Stimulated activated CD4-positive, alpha-beta T cell treated with anti-CD3 and anti-CD28 coated beads, Interleukin-2, amount 100 ng/mL, for 48 hours (primary cell): ENCODE measurements at places on chromosomes 12 and 14.
A peak's percentile ranks its signal among the peaks of the same experiment; 100 is the strongest.

DNA sequence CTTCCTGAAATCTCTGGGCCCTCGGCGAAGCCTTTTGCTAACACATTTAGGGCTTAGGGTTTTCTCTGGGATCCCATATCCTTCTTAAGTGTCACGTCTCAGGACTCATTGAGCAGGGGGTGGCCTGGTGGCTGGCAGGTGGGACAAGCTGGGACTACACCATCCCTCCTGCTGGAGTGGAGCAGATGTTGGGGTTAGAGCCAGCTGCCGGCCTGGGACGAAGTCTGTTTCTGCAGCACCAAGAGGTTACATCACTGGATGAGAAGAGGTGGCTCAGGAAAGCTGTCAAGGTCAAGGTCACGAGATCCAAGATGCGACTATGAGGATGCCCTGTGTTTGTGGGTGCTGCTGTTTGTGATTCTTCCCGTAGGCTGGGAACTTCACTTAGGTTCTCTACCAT lies 16.3 kb downstream of the SMCO2 start:
- DNase-seq, result no peak

- no peak for DNase-seq
Measured at GRCh38 chr12:114933428-114934160, 249.6 kb upstream of the TBX3 start.

- no peak for DNase-seq
Measured at GRCh38 chr14:96624661-96625425, 122.7 kb downstream of the PAPOLA start.

DNA sequence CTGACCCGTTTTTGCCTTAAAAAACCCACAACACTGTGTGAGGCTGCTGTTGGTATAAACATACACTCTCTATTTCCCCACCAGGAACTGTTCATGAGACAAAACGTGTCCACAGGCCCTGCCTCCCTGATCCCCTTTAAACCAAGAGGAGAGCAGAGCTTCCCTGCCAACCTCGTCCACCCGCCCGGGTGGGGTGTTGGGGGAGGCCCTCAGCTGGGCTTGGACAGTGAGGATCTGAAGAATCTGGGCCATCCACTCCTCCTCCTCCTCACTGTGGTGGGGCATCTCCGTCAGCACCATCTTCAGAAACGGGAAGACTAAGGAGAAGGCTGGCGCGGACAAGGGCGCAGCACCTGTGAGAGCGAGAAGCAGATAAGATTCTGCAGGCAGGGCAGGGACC lies 36.8 kb downstream of the GCN1 start:
- no peak for DNase-seq

DNA sequence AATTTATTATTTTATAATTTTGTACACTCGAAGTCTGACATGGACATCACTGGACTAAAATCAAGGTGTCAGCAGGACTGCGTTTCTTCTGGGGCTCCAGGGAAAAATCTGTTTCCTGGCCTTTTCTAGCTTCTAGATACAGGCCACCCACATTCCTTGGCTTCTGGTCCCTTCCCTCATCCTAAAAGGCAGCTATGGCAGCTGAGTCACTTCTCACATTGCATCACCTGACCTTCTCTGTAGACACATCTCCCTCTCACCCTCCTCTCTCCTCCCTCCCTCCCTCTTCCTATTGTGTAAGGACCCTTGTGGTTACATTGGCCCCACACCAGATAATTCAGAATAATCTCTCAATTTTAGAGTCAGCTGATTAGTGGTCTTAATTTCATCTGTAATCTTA lies 92.4 kb downstream of the RPS6KA5 start:
- DNase-seq, result no peak

DNA sequence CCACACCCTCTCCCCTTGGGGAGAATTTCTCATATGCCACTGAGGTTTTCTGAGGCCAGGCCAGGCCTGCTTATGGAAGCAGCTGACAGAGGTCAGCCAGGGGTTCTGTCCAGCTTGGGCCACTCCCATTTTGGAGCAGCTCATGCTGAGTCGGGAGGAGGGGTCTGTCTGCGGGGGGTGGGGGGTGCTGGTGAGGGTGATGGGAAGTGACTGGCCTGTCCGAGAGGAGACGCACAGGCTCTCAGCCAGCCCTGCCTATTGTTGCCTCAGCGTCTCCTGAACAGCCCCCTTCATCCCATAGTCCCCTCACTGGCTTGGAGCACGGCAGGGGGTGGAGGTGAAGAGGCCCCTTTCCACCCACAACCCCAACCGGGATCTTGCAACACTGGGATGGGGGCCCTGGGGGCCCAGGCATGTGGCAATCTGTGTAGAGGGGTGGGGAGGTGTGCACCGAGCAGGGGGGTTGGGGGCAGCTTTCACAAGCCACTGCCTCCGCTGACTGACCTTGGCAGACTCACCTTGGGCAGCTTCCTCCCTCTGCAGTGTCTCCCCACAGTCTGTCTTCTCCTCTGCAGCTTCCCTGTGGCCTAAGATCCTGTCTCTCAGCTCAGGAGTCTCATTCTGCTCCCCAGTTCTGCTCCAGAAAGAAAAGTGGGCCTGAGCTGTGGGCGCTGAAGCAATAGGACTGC lies 5.5 kb downstream of the CEBPE start:
- DNase-seq, result no peak

DNA sequence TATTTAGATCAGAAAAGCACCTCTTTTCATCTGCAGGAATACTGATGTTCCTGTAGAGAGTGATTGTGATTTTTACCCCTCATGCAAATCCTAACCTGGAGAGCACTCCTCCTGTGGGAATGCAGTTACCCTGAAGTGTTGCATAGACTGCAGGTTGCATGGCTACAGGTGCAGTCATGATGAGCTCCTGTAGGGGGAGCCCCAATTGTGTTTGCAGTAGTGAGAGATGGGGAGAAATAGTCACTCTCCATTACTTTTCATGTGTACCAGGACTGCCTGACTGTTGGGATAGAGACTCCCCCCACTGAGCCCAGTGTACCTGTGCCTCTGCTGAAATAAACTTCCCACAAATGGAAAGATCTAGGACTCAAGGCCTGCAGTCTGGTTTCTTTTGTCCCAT lies 1086.5 kb downstream of the SLC6A15 start:
- peak; percentile 32 for DNase-seq

GRCh38 chr14:70700955-70701585 lies 59.4 kb downstream of the TTC9 start:
- DNase-seq, result no peak

GRCh38 chr12:67698672-67699581 lies 50.4 kb downstream of the DYRK2 start:
- peak; percentile 40 for DNase-seq

DNA sequence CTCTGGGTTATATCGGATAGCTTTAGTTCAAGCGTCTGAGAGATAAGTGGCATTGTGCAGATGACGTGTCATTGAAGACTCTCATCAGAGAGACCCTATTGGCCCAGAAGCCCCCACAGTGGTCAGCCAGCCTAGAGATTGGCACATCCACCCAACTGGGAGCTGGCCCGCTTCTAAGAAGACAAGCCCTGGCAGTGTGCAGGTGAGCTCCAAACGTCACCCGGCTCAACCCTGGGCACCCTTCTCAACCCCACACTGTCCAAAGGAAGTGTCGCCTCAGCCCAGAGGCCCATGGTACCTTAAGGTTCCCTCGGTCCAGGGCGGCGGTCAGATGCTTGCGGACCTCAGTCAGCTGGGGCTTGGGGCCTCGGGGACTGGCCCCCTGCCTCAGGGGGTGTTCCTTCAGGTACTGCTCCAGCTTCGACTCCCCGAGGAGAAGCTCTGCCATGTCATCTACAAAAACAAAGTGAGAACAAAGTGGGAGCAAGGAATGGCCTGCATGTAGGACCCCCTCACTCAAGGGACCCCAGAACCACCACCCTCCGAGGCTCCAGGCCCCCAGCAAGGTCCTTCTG lies 30.3 kb downstream of the TTC7B start:
- no peak for DNase-seq

DNA sequence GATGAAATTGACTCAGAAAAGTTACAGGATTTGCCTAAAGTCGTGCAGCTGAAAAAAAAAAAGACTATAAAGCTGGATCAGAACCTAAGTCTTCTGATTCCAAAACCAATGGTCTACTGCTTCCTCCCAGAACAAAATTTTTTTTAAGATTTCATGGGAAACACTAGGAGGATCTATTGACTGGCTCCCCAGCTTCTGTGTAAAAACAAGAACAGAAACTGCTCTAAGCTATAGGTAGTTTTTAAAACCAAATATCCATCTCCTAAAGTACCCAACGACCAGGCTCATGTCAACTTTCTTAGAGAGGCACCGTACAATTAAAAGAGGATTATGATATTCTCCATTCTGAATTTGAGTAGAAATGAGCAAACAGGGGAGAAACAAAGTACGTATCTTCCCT lies 9.4 kb downstream of the FMNL3 start:
- DNase-seq, result no peak

GRCh38 chr12:53791735-53792326 lies 40.1 kb upstream of the CISTR start:
- peak; percentile 36 for DNase-seq

- no peak for DNase-seq
Measured at GRCh38 chr12:100533376-100533775, 40.1 kb upstream of the GAS2L3 start.

GRCh38 chr12:120292411-120292660 lies 633 bp upstream of the RNU4-2 start:
- no peak for DNase-seq

DNA sequence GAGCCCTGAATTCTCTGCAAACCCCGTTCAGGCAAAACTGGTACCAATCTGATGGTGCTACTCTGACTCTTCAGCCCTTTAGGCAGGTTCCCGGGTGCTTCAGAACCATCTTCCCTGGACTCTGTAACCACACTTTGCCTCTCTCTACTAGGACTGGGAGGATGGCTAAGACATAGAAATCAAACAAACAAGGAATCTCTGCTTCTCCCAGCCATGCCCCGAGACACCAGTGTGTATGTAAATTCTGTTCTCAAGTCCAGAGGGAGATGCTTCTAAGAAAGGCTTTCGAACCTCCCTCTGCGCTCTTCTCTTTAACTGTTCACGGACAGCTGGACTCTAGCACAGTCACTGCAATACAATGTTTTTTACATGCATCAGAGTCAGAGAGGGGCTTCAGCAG lies 1.9 kb upstream of the KCNK10 start:
- no peak for DNase-seq

DNA sequence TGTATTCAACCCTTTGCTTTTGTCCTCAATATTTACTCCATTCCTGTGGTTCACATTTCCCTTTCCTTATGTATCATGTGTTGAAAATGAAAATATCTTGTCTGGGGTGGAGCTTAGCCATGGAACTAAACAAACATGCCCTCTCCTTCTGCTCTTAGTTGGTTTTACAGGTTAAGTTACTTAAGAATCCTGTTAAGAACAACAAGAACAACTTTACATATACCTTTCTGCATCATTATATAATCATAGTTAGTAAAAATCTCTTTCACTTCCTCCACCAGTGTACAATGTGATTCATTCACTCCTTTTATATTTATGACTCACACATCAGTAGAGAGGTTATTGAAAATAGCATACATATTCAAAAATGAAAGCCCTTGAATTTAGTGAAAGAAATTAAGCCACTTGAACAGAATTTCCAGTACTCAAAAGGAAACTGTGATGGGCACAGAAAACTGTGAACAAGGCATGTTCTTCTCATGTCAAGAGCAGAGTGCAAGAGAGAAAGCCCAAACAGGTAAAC lies 307.7 kb downstream of the CCDC91 start:
- DNase-seq, result no peak

GRCh38 chr12:121223292-121224285 lies 13.7 kb downstream of the P2RX4 start:
- no peak for DNase-seq

DNA sequence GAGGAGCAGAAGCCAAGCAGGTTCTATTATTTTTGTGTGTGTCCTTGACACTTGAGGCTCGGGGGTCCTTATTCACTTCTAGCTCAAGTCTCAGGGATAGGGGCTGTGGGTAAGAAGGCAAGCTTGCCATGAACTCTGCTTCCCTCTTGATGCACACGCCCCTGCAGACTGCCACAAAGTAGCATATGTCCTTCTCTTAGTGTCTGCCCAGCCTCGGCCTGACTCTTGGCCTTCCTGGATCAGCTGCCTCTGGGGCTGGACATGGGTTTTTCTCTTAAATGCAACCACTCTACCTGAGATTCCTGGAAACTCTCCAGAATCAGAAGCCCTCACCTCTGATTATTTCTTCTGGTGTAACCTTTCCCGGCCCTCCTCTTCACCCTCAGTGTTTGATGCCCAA lies 28.2 kb upstream of the PEX5 start:
- DNase-seq, result no peak

DNA sequence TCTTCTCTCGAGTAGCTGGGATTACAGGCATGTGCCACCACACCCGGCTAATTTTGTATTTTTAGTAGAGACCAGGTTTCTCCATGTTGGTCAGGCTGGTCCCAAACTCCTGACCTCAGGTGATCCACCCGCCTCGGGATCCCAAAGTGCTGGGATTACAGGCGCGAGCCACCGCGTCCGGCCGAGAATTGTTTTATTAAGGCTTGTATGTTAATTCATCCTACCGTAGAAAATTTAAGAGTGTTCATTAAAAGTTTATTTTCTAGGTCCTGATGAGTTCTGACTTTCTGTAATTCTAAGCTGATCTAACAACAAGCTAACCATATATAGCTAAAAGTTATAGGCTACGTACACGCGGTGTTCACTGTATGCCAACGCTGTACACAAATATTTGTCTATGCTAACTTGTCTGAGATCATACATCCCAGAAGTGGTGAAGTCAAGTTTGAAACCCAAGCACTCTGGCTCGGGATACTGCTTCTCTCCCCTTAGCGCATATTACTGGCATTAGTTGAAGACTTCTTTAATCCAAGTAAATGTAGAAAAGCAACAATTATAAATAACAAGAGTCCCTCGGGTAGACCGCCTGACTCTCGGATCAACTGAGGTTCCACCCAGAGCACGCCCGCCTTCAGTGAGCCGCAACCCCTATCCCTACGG lies 570 bp upstream of the MRPS35 start:
- DNase-seq, result no peak
